ENCODE measurements at places on chromosomes 2 and 18.

GRCh38 chr18:3513481-3513880 is 63.5 kb downstream of the TGIF1 start:
- DNase-seq = no peak

DNA sequence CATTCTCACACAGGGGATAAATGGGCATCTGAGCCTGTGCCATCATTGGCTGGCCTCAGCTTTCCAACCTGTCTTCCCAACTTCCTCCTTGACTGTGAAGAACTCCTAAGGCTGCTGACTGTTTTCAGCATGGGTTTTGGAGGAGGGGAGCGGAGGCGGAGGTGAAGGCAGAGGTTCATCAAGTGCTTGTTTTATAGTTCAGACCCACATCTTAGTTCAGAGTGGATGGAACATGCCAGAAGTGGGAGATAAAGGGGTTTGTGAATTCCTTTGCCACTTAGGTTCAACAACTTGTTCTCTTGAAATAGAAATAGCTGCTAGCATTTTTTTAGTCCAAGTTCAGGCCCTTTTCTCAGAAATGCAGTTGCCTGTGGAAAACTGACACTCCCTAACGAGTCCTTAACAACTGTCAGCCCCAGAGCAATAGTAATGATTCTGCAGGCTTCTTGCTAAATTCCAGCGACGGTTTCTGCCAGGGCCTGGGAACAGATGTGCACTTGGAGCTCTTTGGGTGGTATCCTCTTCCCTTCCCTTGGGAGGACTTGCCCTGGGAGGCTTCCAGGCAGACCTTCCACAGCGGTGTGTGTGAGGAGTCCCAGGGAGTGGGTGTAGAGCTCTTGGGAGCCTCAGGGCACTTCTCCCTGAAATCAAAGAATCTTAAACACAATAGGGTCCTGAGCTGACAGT is 30.1 kb upstream of the ITGA6 start:
- no peak for DNase-seq

DNA sequence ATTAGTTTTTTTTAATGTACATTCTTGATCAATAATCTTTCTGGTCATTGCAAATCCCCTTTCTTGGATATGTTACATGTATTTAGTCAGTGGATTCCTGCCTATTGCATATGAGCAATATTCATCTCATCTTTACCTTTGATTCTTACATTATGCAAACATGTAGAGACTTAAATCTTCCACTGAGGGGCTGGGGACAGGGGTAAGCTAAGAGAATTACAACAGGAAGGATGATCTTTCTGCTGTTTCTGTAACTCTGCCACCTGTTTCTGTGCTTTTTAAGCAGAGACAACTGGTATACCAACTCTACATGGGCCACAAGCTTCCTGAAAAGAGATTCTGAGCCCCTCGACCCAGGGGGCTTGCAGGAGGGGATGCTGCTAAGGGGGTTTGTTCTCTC is 68.6 kb downstream of the RND3 start:
- DNase-seq = no peak

DNA sequence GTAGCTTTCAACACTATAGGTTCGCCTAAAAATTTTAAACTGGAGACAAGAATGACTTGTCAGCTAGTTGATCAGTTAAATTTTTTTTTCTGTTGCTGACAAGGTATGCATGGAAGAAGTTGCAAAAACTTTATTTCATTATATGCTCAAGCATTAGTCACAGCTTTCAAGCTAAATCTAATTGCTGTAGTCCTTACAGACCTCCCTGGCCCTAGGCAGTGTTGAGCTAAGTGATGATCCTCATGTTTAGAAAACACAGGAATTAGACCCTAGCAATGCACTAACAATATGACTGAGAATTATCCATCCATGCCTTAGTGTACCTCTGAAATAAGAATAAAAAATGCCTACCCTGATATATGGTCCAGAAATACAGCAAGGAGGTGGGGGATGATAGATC is 253.4 kb downstream of the SP3 start:
- no peak for DNase-seq

DNA sequence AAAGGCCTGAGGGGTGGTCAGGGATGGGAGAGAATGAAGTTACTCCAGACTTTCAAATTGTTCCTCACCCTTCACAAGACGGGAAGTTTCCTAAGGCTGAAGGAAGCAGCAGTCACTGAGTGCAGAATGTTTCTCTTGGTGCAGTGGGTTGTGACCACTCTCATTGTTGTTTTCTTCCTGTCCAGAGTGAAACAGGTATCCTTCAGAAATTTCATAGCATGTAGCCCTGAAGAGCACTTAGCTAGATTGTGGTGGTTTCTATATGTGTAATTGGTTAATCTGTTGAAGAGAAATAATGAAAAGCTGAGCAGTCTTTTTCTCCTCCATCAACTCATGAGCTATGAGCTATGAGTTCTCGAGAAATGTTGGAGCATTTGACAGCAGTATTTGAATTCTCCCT is 96.8 kb downstream of the GPD2 start:
- no peak for DNase-seq

DNA sequence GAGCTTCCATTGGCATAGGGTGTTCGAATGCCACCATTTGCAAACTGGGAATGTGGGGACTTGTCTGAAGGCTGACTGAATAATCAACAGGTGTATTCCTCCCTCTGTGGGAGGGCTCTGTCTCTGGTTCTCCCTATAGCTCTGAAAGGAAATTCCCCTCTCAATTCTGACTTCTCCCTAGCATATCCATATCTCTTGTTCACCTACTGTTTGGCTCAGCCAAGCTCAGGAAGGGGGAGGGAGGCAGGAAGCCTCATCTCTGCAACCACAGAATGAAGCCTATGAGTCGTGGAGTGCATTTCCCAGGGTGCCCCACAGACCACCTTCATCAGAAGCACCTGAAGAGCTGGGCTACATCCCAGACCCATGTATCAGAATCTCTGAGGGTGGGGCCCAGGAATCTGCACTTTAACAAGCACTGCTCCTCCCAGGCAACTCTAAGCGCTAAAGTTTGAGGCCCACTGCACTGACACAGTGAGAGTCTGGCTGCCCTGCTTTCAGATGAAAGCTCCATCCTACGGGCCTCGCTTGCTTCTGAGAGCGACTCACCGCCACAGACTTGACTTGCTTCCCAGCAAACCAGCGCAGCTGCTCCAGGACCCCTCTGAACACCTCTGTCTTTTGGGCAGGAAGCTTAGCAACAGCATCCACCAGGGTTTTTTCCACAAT is 32.0 kb downstream of the XDH start:
- DNase-seq = no peak

DNA sequence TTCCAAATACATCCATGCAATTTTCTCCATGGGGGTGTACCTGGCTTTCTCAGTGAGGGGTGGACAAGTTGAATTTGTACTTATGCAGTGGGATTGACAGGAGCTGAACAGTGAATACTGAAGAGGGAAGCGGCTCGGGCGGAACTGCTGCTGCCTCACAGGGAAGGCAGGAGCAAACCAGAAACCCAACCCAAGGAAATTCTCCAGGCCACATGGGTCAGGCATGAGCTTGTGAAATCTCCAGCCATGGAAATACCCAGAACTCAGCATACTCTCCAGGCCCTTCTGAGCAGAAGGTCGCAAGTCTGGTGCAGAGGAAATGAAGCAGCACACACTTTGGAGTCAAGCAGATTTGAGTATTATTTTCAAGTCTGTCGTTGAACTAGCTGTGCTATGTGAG is 26.5 kb upstream of the INO80C start:
- no peak for DNase-seq

DNA sequence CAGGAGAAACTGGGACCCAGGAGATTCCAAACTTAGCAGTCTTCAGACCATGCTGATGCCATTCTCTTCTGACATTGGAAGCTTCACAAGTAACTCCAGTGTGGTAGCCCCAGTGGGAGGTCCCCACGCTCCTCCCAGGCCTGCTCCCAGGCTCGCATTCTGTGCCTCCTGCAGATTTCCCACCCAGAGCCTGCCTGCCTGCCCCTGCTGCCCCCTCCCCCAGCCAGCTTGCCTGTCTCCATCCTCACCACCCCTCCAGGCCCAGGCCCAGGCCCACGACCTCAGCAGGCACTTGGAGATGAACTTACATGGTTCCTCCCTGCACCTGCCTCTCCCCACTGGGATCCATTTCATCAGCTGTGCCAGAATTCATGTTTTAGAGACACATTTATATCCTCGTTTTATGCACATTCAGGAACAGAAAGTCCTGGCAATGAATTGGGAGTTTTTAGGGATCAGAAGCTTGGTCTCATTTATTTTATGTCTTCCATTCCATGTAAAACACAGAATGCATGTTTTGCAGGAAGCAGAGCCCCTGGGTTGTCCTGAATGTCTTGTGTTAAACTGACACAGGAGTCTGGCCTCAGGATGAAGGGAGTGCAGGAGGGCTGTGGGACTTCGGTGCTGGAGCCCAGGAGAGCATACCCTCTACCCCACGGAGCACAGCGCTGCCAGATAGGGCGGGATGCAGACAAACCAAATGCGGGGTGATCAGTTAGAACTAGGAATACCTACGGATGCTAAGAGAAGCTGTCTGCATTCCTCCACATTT is 150.5 kb downstream of the SNTG2 start:
- no peak for DNase-seq

DNA sequence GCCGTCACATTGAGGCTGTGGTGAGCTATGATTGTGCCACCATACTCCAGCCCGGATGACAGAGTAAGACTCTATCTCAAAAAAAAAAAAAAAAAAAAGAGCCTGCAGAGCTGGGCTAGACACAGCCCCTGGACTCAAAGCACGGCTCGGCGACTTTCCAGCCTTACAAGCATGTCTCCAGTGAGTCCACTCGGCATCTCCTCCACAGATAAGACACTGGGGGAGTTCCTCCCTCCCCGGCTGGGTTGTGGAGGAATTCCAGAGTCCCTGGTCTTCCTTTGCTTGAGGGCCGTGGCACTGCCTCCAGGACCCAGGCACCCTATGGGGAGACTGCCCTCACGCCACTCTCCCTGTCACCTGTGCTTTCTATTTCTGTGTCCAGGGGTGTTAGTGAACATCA is 30.9 kb upstream of the RPL31 start:
- no peak for DNase-seq

DNA sequence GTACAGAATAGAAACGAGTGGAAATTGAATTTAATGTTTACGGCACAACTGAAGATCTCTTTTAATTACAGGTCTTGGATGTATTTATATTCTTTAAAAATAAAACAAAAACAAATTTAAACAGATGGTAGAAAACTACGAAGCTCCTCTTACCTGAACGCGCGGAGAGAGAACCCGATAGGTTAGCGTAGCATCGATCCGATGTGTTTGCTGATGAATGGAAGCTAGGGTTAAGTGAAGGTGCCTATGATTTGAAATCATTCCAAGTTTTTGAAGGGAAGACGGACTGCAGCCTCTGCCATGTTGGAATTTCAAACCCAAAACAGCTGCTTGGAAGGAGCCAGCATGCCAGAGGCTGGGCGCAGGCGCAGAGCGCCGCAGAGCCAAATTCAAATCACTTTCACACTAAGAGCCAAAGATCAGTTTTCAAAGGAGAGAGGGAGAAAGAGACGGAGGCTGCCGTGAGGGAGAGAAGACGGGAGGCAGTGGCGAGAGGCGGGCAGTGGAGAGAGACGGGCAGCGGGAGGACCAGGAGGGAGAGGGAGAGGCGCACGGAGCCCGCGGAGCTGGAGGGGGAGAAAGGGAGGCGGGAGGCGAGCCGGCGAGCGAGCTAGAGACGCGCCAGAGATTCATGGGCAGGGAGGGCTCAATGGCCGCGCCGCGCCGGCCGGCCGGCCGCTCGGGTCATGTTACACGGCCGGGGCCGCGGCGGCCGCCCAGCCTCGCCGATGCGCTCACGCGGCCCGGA is at the start of gene FIGN:
TSS of gene FIGN (minus strand) at position 324 of the 748 bp plus-strand sequence. CDS start 1,081 bp downstream, outside the sequence.
- peak; percentile 80 for DNase-seq

- no peak for DNase-seq
Measured at GRCh38 chr2:162579986-162580385, 236.1 kb downstream of the GCA start.

DNA sequence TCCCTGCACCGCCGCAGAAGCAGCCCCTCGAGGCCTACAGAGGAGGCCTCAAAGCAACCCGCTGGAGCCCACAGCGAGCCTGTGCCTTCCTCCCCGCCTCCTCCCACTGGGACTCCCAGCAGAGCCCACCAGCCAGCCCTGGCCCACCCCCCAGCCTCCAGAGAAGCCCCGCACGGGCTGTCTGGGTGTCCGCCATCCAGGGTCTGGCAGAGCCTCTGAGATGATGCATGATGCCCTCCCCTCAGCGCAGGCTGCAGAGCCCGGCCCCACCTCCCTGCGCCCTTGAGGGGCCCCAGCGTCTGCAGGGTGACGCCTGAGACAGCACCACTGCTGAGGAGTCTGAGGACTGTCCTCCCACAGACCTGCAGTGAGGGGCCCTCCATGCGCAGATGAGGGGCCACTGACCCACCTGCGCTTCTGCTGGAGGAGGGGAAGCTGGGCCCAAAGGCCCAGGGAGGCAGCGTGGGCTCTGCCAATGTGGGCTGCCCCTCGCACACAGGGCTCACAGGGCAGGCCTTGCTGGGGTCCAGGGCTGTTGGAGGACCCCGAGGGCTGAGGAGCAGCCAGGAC is 31.2 kb downstream of the GPC1 start:
- DNase-seq = no peak

DNA sequence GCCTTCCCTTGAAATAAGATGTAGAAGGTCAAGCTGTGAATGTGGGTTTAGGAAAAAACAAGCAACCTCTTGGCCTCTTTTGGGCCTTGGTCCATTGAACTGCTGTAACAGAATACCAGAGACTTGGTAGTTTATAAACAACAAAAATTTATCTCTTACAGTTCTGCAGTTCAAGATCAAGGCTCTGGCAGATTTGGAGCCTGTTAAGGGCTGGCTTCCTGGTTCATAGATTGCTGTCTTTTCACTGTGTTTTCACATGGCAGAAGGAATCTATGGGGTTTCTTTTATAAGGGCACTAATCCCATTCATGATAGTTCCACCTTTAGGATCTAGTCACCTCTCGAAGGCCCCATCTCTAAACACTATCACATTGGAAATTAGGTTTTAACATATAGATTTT is 20.2 kb upstream of the STK17B start:
- DNase-seq = no peak

GRCh38 chr2:52311862-52312261 is 1279.9 kb upstream of the NRXN1 start:
- DNase-seq = peak; percentile 1

- DNase-seq = no peak
Measured at GRCh38 chr2:65177751-65178442, 48.0 kb upstream of the RAB1A start.

- DNase-seq = no peak
Measured at GRCh38 chr2:213221957-213222356, 62.3 kb upstream of the SPAG16 start.

- peak; percentile 43 for DNase-seq
Measured at GRCh38 chr2:33442528-33443079, 33.8 kb upstream of the RASGRP3 start.

DNA sequence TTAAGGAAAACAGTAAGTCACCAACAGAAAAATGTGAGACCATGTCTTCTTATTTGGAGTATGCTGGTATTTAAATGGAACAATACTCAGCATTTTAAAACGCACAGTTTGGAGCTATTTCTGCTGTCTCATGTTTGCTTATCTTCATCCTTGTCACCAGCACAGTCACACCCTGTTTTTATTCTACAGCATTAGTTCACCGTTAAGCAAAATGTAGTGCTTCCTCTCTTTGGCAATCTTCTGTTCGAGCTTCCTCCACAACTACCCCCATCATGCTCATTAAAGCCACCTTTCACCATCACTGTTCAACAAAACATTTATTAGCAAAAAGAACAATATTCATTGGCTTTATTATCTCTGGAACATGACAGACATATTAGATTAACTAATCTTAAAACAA is 64.0 kb downstream of the SLC40A1 start:
- no peak for DNase-seq
